ENCODE measurements at places on chromosomes 11 and 22.

- no peak for DNase-seq
Measured at GRCh38 chr11:460331-461199, 10.5 kb downstream of the PTDSS2 start.

- no peak for DNase-seq
Measured at GRCh38 chr22:49956418-49956770, 4.2 kb upstream of the PIM3 start.

DNA sequence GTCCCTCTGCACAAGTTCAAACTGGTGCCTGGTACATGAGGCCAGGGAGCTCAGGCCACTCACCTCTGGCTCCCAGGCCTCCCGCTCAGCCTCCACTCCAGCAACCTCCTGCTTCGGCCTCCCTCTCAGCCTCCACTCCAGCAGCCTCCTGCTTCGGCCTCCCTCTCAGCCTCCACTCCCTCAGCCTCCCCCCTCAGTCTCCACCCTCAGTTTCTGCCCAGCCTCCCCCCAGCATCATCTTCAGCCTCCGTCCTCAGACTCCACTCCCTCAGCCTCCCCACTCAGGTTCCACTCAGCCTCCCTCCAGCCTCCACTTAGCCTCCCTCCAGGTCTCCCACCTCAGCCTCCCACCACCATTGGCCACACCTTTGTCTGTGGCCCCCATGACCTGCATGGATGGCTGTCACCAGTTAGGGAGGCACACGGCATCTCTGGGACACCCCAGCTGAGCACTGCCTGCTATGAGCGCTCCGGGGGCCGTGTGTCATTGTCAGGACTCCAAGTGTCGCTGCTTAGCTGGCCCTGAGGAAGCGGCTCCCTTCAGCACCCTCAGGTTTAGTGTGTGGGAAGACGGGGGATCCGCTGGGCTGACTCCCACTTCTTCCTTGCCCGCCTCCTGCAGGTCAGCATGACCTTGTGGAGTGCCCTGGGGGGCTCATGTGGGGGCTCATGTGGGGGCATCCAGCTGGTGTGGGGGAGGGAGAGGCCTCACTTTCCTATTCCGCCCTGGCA lies 39.0 kb downstream of the GRAMD4 start:
- DNase-seq: no peak

DNA sequence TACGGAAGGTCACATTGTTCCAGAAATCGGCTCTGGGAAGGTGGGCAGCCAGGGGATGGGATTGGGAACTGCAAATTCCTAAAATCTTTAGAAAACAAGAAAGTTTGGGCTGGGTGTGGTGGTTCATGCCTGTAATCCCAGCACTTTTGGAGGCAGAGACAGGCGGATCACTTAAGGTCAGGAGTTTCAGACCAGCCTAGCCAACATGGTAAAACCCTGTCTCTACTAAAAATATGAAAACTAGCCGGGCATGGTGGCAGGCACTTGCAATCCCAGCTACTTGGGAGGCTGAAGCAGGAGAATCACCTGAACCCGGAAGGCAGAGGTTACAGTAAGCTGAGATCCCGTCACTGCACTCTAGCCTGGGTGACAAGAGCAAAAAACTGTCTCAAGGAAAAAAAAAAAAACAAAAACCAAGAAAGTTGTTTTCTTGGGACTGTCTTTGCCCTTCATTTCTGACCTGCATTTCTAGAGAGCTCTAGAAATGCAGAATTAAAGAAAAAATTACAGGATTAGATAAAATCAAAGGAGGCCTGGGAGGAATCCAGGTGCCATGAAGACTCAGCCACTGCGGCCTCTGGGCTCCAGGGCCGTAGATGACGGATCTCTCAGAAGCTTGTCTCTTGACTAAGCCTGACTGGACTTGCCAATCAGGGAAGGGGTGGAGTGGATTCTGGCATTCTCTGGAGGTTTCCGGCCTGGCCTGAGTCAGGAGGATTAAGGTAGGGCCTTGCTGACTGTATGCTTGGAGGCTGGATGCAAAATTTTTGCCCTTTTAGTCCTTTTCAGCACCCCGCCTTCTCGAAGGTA lies 5.3 kb upstream of the MALAT1 start:
- DNase-seq: peak; percentile 90

- no peak for DNase-seq
Measured at GRCh38 chr11:5922749-5923426, 19.2 kb upstream of the OR56A3 start.

- no peak for DNase-seq
Measured at GRCh38 chr11:59833602-59834001, 11.7 kb downstream of the CBLIF start.

All from colonic mucosa (tissue), 4 donors.